Activated CD8-positive, alpha-beta memory T cell treated with anti-CD3 and anti-CD28 coated beads for 48 hours (primary cell): ENCODE measurements at places on chromosomes 1 and 21.

GRCh38 chr1:201405484-201405831, 6.3 kb upstream of the LAD1 start:
- DNase-seq = no peak

- no peak for DNase-seq
Measured at GRCh38 chr1:21822349-21822748, 10.3 kb downstream of the LDLRAD2 start.

GRCh38 chr1:56149761-56150160, 429.6 kb downstream of the PLPP3 start:
- DNase-seq = no peak

DNA sequence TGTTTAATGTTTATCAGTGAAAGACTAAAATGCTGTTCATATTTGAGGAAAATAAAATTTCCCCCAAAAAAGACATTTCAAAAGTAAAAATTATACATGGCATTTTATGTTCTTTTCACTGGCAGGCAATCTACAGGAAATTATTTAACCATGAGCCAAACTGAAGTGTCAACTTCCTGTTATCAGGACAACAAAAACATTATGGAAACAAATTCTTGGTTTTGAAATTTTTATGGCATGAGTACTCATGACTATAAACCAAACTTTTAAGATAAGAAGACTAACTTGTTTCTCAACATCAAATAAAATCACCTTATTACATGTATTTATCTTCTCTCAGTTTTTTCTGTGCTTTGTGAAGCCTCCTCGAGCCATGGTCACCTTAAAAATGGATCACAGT, 698.6 kb downstream of the LTN1 start:
- DNase-seq = no peak

- DNase-seq = no peak
Measured at GRCh38 chr1:28190337-28190979, 14.0 kb upstream of the PTAFR start.

DNA sequence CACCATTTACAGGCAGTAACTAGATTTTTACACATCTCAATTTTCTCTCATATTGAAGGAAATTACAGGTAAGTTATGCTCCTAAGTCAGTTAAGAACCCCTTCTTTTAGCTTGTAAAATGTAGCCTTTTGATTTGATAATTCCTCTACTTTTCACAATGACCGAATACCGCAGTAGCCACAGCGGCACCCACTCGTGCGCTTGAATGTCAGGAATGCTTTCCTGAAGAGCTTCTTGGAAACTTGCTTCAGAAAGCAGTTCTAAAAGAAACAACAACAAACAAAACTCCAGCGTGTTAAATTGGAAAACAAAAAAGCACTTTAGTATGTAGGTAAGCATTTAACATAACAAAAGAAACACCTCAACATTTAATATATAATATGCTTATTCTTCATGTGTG, 9.9 kb upstream of the DNTTIP2 start:
- no peak for DNase-seq

DNA sequence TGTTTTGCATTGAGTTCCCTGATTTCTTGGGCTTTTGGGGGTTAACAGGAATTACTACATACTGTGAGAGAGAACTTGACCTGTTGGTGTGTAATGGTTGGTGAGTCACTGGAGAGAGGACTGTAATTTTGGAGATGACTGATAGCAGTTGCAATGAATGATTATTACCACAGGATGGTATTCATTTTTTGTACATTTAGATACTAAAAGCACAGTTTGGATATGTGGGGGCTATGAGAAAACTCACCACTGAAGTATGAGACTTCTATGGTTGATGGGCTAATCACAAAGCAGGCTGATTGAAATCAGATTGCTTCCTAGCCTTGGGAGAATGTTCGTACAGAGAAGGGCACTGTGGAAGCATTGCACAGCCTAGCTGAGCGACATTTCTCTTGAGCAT, 1571.3 kb upstream of the PRMT6 start:
- DNase-seq = no peak

DNA sequence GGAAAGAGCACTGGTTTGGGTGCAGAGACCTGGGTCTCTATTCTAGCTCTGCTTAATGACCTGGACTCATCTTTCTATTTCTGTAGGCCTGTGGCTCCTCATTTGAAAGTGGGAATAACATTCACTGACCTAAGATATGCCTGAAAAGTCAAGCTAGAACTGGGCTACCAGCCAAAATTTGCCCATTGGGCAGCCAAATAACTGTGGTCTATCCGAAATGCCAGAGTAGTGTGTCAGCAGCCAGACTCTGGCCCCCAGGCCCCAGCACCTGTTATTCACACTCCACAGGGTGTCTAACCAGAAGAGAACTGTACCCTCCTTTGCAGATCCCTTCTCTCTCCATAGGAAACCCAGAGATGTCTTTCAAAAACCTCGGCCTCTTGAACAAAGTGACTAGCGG, 12.6 kb downstream of the DAB1 start:
- DNase-seq = no peak

- DNase-seq = no peak
Measured at GRCh38 chr1:81228926-81229325, 571.8 kb upstream of the ADGRL2 start.

- DNase-seq = no peak
Measured at GRCh38 chr21:43195121-43196021, 26.6 kb downstream of the CRYAA start.

DNA sequence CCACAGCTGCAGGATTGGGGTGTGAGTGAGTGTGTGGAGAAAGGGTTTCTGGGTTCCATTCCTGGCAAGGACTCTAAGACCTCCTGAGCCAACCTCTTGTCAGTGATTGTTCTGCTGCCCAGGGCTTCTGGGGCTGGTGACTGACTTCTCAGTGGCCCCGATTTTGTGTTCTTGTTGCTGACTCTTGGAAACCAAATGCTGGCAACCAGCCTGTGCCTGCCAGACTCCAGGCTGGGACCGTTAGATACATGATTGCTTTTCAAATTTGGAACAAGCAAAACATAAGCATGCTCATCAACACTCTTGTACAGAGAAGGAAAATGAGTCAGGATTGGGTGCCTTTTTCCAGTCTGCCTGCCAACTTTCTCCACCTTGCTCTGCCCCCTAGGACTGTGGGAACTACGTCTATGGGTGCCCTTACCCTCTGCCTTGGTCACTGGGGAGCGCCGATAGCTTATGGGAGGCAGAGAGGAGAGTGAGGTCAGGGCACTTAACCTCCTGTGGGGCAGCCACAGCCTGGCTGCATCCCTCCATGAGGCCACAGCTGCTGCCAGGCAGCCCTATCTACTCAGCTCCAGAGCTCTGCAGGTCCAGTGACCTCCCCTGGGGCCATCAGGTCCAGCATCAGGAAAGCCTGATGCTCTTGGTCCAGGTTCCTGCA, 39.3 kb upstream of the EPS8L3 start:
- DNase-seq = no peak

GRCh38 chr21:34900376-34900775, 148.7 kb downstream of the RUNX1 start:
- no peak for DNase-seq

GRCh38 chr1:199226163-199226562, 587.3 kb downstream of the PTPRC start:
- no peak for DNase-seq
